Memory B cell (primary cell): ENCODE measurements at places on chromosomes 12 and 14.

- DNase-seq, result no peak
Observed at GRCh38 chr14:94102768-94103482, 7.6 kb upstream of the IFI27 start.

DNA sequence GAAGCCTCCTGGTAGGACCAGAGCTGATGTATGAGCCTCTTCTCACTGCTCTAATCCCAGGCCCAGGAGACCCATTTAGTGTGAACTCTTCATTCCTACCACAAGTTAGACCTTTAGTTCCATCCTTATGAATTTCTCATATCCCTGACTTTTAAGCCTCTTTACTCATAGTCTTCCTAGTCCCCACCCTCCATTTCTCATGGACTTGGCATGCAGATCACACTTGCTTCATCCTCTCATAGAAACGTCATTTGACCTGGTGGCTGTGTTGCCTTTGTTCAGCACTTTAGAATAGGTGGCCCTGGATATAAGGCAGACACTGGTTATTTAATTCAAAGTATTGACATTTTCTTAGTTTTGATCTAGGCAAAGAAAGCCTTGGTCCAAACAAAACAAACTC is 99.5 kb downstream of the SLC16A7 start:
- no peak for DNase-seq

DNA sequence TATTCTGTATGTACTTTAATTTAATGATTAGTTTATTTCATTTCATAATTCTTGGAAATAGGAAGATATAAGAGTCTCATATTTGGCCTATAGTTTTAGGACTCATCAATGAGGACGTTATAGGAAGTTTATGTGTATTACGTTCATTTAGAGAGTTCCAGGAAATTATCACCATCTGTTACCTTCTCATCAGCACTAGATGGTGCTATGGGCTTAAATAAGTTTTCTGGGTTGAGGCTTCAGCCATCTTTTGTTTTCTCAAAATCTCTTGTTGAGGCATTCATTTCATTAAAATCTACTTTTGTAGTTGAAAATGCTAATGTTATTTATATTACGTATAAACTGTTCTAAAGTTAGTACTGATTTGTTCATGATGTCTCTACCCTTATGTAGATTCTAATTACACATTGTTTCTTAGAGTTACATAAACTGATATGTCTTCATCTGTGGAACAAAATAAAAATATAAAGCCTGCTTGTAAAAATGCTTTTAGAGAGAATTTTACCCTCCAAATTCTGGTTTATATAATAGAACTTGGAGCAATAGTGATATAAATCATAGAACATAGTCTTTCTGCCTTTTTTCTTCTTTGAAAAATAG is 89.2 kb downstream of the CFAP54 start:
- no peak for DNase-seq

DNA sequence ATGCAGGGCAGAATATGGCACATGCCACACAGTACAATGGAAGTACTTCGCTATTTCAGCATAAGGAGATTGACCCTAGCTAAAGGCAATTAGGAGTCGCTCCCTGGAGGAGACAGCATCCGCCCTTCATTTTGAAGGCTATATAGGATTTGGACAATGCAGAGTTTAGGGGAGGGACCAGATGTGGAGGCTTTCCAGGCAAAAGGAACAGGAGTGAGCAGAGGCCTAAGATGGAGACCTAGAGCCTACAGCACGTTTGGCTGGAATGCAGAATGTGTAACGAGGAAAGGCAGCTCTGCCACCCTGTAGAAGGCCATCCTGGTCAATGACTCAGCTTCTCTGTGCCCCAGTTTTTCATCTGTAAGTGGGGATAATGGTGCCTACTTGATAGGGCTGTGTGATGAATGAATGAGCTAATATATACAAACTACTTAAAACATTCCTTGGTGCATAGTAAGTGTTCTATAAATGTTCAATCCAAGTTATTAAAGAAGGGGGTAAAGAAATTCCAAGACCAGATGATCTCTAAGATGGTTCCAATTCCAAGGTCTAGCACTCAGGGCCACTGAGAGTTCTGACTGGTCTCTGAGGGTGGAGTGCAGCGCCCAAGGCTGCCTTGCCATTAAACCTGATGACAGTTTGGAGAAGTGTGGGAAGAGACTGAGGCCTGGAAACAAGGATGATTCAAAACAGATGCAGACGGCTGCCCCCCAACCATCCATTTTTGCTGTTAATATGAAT is 54.3 kb upstream of the FRMD6 start:
- no peak for DNase-seq

GRCh38 chr12:102992297-102992696 is 34.8 kb downstream of the ASCL1 start:
- no peak for DNase-seq

- DNase-seq, result no peak
Observed at GRCh38 chr14:36525746-36526099, 5.7 kb upstream of the NKX2-1 start.

DNA sequence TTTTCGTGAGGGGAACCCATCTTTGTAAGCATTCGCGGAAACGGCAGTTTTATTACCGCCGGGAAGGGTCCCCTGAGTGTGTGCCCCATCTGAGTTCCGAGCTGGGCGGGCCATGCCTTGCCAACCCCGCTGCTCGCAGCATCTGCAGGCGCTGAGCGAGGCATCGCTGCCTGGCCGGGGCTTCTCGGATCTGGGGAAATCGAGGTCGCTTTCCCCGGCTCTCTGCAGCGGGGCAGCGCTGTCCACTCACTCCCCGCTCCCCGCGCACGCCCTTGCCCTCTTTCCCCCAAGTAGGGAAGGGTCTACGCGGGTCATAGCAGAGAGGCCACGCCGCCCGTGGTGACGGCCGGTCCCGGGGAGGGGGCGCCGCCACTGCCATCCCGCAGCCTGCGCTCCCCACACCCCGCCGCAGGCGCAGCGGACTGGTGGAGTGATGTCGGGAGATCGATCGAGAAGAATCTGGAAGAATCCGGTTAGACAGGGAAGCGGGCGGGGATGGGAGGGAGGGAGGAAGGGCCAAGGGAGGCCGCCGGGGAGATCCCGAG is 507 bp upstream of the FKBP4 start:
- no peak for DNase-seq

GRCh38 chr14:67436006-67436866 is 24.3 kb upstream of the PLEK2 start:
- DNase-seq, result no peak

DNA sequence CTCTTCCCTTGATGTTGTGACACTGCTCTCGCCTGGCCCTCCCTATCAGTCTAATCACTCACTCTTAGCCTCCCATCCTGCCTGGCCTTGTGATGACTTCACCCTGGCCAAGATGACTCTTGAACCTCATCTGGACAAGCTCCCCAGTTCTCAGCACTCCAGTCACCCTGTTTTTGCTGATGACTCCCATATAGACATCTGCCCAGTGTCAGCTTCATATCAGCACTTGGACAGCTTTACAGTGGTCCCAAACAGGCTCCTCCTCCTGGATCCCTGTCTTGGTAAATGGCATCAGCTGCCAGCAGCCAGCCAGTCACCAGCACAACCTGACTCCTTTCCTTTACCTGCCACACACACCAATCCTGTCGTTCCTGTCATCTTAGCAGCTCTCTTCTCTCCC is 104.2 kb downstream of the POLR3B start:
- no peak for DNase-seq

DNA sequence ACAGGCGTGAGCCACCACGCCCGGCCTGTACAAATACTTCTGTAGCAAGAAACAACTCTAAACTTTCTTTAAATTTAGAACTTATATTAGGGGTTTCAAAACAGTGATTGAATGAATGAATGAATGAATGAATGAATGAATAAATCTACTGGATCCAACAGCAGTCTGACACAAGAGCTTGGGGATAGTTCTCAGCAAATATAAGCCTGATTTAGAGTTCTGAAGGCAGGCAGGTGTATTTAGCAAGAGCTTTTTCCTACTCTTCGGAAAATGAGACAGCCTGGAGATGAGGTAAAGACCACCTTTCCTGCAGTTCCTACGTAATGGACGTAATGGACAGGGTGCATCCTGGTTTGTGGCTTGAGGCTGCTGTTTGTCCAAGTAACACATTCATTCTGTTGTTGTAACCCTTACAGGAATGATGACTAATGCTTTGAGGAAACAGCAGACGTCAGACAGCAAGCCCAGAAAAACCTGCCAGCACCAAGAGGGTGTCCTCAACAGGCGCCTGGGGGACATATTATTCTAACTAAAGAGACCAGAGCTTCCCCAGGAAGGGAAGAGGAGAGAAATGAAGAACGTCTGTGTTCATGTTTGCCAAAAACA is 277.4 kb upstream of the SOX5 start:
- DNase-seq, result no peak

- no peak for DNase-seq
Observed at GRCh38 chr14:75655235-75655634, 5.4 kb downstream of the ERG28 start.

DNA sequence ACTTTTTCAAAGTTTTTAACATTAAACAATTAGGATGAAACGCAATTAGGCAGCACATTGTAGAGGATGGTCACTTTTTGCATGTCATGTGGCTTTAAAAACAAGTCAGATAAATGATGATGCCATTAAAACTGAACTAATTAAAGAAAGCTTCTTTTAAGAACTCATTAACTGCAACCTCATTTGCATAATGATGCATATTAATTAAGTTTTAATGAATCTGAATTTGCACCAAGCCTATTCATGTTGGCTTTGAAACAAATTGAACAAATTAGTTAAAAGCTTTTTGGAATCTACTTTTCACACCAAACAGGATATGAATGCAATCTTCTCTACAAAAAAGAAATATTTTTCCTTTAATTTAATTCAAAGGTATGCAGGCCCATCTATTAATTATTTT is 499.0 kb downstream of the VRK1 start:
- no peak for DNase-seq
